Activated CD8-positive, alpha-beta T cell treated with anti-CD3 and anti-CD28 coated beads for 36 hours (primary cell): ENCODE measurements at places on chromosomes 2 and 18.

GRCh38 chr18:46459789-46460455, 197.1 kb downstream of the LOXHD1 start:
- DNase-seq = no peak

GRCh38 chr2:186410802-186411201, 75.3 kb upstream of the ZC3H15 start:
- DNase-seq = no peak

DNA sequence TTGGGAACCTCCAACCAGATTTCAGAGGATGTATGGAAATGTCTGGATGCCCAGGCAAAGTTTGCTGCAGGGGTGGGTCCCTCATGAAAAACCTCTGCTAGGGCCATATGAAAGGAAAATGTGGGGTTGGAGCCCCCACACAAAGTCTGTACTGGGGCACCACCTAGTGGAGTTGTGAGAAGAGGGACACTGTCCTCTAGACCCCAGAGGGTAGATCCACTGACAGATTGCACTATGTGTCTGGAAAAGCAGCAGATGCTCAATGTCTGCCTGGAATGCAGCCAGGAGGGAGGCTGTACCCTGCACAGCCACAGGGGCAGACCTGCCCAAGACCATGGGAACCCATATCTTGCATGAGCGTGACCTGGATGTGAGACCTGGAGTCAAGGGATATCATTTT, 573.7 kb upstream of the NXPH2 start:
- DNase-seq = no peak

- no peak for DNase-seq
Measured at GRCh38 chr2:224670203-224670602, 46.0 kb downstream of the CCDC195 start.

DNA sequence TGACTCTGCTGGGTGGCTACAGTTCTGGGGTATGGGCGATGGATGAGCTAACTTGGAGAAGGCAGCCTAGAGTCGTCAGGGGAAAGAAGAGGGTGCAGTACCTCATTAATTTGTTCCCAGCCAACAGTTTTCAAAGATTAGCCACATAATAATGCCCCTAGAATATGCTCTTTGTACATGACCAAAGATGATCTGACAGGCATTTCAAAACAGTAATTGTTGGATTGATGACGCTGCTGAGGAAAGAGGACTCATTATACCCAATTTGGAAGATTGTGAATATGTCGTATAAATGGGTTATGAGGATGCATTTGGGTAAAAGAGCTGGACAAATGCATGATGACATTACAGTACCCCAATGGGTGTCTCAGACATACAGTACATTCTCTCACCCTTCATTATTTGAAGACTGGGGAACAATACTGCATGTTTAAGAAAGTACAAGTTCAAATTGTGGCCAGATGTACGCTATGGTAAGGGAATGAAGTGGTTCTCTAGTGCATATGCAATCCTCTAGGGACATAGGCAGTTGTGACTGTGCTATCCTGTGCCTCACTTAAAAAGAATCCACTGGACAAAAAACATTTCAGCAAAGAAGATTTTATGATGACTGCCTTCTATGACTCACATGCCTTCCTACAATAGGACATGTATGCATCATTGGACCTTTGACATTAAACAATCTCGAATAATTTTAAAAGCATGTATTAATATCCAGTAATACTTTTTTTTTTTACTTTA, 233.2 kb downstream of the CNTNAP5 start:
- no peak for DNase-seq

GRCh38 chr2:229856413-229856812, 65.4 kb downstream of the TRIP12 start:
- DNase-seq = no peak

DNA sequence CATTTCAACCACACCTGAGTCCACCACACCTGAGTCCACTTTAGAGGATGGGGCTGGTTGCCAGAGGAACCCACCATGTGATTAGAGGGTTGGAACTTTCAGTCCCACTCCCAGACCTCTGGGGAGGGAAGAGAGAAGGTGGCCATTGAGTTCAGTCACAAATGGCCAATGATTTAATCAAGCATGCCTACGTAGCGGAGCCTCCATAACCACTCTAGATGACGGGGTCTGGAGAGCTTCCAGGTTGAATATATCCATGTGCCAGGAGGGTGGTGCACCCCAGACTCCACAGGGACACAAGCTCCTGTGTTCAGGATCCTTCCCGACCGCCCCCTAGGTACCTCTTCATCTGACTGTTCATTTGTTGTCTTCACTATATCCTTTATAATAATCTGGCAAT, 53.3 kb downstream of the CYBRD1 start:
- no peak for DNase-seq

GRCh38 chr2:197838036-197838435, 33.6 kb downstream of the PLCL1 start:
- DNase-seq = peak; percentile 37

DNA sequence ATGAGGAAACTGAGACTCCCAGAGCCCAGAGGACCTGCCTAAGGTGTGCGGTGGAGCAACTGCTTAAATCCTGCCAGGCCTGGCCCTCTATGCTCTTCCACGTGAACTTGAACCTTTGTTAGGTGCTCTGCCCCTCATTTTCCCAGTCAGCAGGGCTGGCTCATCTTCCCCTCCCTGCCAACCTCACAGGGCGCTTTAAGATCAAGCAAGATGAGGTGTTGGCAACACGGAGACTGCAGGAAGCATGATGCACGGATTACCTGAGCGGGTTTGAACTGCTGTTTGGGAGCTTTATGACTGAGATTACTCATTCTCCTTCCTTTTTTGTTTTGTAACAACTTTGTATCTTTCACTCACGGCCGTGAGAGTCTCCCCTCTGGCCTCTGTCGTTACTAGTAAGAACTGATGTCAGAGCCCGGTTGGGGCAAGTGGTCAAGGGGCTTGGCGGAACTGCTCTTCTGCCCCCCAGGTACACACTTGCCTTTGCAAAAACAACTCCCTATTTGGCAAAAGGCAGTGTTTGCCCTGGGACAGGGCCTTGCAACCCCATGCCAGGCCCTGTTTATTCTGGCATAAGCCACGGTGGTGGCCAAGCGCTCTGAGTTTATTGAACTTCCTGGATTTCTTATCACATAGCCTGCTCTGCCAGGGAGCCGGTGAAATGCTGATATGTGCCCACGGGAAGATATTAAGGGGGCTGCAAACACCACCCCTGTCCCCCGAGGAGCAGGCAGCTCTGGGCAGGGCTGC, 127.8 kb downstream of the INHBB start:
- DNase-seq = no peak

DNA sequence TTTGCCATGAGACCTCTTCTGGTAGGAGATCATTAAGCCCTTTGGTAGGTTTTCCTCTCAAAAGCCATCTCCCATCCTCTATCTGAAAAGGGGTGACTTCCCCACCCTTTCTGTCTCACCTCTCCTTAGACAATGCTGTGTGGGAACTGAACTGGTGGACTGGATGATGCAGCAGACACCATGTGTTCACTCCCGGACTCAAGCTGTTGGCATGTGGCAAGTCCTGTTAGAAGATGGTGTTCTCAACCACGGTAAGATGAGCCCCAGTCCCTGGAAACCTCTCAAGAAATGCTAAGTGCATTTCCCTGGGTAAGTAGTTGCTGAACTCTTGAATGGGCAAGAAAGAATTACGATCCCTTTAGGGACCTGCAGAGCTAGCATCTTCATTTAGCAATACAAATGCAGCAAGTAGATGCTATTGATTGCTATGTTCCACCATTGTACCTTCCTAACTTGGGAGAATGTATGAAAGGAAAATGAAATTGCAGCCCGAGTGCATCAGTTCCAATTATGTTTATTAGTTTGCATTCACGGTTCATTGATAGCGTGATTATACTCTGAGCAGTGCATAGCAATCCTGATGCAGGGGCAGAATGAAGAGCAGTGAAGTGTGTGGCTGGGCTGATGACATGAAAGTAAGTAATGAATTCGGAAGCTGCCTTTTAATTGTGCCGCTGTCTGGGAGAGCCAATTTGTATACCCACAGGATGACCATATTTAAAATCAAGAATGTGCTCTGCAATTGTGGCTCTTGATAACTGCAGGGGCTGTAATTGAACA, 110.0 kb upstream of the MAP3K20 start:
- DNase-seq = no peak

- DNase-seq = no peak
Measured at GRCh38 chr2:176763130-176763529, 449.5 kb upstream of the HNRNPA3 start.

DNA sequence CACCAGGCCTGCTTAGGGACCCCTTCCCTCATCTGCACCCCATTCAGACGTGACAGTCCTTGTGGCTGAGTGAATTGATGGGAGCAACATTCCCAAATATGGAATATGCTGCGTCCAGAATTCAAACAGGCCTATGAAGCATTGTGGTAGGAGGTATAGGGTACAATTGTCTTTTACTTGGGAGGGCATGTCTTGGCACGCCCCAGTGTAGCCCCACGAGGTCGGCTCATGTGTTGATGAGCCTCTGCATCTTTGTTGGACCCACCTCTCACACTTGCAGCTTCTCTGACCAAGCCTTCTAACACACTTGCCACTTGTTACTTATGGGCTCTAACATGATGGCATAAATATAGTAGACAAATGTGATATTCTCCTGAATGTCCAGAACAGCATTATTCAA, 1.6 kb downstream of the TIMM21 start:
- DNase-seq = no peak

- DNase-seq = no peak
Measured at GRCh38 chr2:191701696-191702095, 23.8 kb downstream of the NABP1 start.

DNA sequence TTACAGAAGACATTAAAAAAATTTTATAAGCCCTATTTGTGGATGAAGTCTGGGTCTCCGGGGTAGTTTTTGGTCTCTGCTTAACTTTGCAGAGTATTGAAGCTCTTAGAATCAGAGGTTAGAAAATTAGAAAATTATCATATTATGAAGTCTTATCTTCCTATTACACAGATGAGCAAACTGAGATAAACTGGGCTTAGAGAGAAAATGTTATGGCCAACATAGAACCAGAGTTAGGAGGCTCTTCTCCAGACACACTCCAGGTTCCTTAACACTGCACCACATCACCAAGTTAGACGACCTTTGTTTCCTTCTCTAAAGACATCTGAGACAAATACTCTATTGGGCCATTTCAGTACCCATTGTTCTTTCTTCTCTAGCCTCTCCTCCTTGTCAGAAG, 36.7 kb upstream of the NEB start:
- DNase-seq = no peak

DNA sequence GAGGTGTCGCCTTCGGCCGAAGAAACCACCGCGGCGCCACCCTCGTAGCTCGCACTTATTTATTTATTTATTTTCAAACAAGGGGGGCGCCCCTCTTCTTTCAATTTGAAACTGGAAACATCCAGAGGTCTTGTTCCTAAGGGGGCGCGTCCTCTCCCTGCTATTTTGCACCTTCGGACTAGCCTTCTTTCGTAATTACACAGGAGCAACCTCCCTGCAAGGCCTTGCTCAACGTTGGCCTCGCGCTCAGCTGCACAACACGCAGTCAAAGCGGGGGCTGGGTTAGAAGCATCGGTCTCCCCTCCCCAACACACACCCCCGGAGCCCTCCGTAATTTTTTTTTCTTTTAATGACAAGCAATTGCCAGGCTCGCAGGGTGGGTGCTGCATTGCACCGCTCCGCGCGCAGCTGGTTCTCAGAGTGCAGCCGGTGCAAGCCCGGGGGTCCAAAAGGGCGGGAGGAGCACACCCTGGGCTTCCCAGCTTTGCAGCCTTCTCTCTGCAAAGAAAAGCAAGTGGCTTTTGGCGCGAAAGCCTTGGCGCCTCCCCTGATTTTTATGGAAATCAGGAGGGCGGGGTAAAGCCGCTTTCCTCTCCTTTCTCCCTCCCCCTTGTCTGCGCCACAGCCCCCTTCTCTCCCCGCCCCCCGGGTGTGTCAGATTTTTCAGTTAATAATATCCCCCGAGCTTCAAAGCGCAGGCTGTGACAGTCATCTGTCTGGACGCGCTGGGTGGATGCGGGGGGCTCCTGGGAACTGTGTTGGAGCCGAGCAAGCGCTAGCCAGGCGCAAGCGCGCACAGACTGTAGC, at the start of gene MYCN:
Gene MYCN, plus strand, starts transcription at position 697 of the 807 bp plus-strand sequence. CDS start 1,515 bp downstream, outside the sequence.
- DNase-seq = peak; percentile 67

- DNase-seq = no peak
Measured at GRCh38 chr2:177245010-177245422, 19.5 kb downstream of the NFE2L2 start.

GRCh38 chr2:182784058-182784706, 68.1 kb downstream of the DNAJC10 start:
- DNase-seq = no peak

- DNase-seq = no peak
Measured at GRCh38 chr18:65477455-65477854, 273.4 kb upstream of the CDH7 start.

DNA sequence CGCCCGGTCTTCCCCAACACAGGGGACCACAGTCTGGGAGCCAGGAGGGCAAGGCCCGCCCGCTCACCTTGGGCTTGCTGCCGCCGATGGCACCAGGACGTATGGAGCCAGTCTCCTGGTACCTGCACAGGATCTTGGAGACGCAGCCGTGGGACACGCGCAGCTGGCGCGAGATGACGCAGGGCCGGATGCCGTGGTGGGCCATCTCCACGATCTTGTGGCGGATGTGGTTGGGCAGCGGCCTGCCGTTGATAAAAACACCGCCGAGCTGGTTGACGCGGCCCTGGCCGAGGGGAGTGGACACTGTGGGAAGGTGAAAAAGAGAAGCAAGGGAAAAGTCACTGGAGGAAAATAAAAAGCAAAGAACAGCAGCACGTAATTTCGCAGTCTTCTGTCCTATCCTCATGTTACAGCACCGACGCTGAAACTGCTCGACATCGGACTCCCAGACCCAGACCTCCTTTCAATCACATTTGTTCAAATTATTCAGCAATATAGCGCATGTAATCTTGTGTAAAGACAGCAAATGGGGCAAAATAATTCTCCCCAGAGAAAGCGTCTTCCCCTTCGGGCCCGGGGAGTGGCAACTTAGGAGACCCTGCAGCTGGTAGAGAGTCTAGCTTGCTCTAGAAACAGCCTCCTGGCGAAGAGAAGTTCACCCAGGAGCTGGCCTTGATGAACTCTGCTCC, 1.7 kb downstream of the PAX3 start:
- no peak for DNase-seq

DNA sequence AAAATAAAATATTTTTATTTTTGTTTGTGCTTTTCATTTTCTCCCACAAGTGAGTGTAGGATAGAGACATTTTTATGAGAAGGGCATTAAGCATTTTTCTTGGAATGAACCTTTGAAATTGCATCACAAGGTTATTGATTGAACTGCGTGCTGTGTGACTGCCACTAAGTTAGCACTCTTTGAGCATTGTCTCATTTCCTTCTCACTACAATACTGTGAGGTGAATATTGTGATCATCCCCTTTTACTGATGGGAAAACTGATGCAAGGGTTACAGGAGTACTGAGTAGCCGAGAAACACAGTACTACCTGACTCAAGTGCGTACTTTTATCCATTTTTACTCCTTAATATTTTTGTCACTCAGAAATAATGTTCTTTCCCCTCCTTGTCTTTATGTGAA, 2.0 kb downstream of the NBEAL1 start:
- no peak for DNase-seq

GRCh38 chr18:61850756-61851155, 42.1 kb downstream of the RNF152 start:
- no peak for DNase-seq

GRCh38 chr18:5294113-5294456, 1.4 kb downstream of the ZBTB14 start:
- no peak for DNase-seq
